ENCODE measurements at places on chromosomes 12 and 14. TPM values are rescaled to one million over a fixed set of nuclear protein-coding genes. Genes with fewer than 3 reads are reported as not detected.

The TMEM233 gene
- total RNA-seq = not detected

The PRKCH gene
- 5.8 TPM for total RNA-seq

The SERPINA9 gene
- total RNA-seq = not detected

The BAZ1A gene
- 32.3 TPM for total RNA-seq

The KRT77 gene
- total RNA-seq = not detected

The MYO1H gene
- not detected for total RNA-seq

The IL26 gene
- total RNA-seq = not detected

The PRKD1 gene
- total RNA-seq = 9.1 TPM

The PROX2 gene
- total RNA-seq = not detected

The LAG3 gene
- total RNA-seq = not detected

The ZFHX2 gene
- 0.39 TPM for total RNA-seq

The IFNG-AS1 gene
- not detected for total RNA-seq

The APOF gene
- not detected for total RNA-seq

The DAZAP2 gene
- total RNA-seq = 257 TPM

The AQP2 gene
- not detected for total RNA-seq

The TTLL5 gene
- total RNA-seq = 16.2 TPM

The MANSC4 gene
- not detected for total RNA-seq

The GPRC5D gene
- not detected for total RNA-seq

The DIO2 gene
- 1.4 TPM for total RNA-seq

The SLC2A13 gene
- 27.4 TPM for total RNA-seq

The HOXC11 gene
- total RNA-seq = not detected

The CLEC12A gene
- total RNA-seq = not detected

The EML1 gene
- 7.8 TPM for total RNA-seq

The RPL36AL gene
- 205 TPM for total RNA-seq

Measured in epithelial cell of alveolus of lung (primary cell).